Esophagus muscularis mucosa (tissue), 4 donors: ENCODE measurements at places on chromosomes 2 and 18.

- no peak for DNase-seq
Observed at GRCh38 chr18:74271635-74272034, 20.1 kb downstream of the CYB5A start.

DNA sequence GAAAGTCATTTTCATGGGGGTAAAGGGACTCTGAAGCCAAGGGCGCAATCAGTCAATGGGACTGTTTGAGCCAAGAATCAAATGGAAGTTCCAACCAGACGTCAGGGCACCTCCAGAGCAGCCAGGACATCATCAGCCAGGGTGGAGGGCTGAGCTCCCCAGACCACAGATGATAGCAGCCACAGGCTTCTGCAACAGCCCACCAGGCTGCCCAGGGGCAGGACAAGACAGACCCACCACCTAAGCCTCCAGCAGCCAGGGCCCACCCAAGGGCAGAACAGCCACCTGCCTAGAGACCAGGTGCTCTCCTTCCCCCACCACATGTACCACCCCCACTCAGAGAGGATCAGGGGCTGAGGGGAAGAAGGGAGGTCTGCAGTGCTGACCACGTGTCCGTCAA, 53.8 kb upstream of the SLC66A3 start:
- DNase-seq = peak; percentile 70

DNA sequence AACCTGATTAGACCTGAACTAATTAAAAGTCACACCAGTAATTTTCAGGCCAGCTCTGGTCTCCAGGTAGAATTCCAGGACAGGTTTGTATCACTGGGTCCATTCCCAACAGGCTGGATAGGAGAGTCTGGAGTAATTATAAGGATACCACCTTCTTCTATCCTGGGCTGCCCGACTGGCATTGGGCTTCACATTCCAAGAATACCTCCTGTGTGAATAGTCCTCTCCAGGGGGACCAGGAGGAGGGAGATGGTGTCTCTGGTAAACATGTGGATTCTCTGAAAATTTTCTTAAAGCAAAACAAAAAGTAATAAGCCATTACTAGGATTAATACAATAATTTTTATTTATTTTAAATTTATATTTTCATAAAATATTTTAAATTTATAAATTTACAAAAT, 17.3 kb downstream of the DUSP11 start:
- no peak for DNase-seq

- DNase-seq = no peak
Observed at GRCh38 chr2:162082681-162083080, 8.7 kb upstream of the DPP4 start.

GRCh38 chr2:9440058-9440727, 16.7 kb downstream of the CPSF3 start:
- DNase-seq = no peak

DNA sequence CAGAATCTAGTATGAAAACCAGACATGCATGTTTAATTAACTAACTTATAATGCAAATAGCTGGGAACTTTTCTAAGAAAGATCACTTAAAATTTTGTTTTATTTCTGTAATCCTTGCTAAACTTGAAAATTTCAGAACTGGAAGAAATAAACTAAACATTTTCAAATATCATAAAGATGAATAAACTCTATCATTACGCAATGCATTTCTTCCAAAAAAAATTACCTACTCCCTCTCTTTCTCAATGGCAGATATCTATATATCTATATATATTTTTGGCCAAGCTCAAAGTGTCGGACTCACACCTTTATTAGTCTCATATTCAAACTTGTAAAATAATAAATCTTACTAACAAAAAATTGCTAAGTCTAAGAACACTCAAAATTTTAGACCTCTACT, 158.1 kb downstream of the SLC39A10 start:
- DNase-seq = no peak

DNA sequence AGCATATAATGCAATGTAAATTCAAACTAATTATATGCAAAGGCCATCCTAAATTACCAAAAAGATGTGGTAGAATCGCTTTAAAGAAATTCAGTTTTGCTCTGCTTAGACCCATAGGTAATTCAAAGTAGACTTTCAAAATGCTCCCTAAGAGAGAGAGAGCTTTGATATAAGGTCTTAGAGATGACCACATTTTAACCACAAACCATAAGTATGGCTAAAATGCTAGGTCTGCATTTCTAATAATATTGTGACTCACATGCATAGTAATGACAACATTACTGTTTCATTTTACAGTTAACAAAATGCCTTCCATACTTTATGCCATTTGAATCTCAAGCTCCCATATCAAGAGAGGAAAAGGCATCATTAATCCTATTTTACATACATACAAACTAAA, 144.5 kb downstream of the RAD51AP2 start:
- no peak for DNase-seq

- DNase-seq = no peak
Observed at GRCh38 chr2:11242542-11243174, 87.4 kb downstream of the SLC66A3 start.

DNA sequence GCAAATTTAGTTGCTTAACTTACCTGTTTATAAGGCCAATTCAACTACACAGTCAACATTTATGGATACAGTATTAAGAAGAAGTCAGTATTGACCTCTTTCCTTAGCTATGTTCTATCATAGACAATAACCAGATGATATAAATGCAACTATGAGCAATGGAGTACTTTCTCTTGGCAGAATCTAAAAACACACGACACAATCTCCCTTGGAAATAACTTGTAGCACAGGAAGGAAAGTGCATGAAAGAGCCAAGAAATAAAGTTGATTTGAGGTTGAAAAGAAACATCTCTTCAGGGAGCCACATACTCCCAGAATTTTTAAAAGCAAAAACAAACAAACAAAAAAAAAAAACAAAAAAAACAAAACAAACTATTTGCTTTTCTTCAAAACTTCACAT, 145.0 kb downstream of the EVA1A start:
- no peak for DNase-seq

GRCh38 chr2:113876503-113877387, 13.1 kb upstream of the ACTR3 start:
- DNase-seq = no peak

DNA sequence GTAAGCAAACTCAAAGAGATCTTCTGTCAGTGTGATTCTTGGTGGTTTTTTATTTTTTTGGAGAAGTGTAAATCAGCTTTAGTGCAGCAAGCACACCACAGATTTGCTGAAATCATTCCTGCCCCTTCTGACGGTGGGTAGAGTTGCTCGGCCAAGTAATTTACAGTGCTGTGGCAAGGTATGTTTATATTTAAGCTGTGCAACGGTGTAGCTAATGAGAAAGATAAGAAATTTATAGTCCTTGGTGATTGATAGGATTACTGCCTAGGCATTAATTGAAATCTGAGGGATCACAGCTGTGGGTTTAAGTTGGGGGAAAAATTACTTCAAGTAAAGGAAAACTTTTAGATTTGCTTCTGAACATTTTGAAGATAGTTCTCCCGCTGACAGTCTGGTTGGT, 286.6 kb downstream of the AGAP1 start:
- no peak for DNase-seq

- no peak for DNase-seq
Observed at GRCh38 chr2:42796427-42797248, 4.3 kb upstream of the HAAO start.

DNA sequence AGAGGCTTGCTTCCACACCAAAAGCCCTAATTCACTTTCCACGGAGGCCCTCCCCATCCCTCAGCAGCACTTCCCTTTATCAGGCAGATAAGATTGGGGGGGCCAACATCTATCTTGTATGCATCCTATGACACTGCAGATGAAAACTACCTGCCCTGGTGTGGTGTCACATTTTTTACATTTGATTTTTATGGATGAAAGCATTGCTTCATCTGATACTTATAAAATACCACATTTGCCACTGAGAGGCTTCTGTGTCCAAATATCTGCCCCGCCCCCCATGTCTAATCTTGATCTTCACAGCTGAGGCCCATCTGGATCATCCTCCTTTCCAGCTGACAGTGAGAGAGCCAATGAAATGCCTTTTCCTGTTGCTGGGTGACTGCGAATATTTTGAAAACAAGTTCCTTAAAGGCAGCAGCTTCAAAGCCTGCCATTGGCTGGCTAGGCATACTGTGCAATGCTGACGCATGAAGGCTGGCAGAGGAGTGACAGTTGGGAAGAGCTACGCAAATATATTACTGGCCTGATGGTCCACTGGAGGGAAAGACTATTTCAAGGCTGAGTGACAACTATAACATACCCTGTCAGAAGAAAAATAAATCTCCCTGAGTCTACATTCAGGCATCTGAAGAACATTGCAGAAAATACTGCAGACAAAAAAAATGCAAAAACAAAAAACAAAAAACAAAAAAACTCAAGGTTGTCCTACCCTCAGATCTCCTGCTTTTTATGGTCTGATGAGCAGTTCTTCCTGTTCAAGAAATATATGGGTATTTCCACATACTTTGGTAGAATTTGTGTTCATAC, 318.7 kb downstream of the PDE11A start:
- DNase-seq = peak; percentile 93

DNA sequence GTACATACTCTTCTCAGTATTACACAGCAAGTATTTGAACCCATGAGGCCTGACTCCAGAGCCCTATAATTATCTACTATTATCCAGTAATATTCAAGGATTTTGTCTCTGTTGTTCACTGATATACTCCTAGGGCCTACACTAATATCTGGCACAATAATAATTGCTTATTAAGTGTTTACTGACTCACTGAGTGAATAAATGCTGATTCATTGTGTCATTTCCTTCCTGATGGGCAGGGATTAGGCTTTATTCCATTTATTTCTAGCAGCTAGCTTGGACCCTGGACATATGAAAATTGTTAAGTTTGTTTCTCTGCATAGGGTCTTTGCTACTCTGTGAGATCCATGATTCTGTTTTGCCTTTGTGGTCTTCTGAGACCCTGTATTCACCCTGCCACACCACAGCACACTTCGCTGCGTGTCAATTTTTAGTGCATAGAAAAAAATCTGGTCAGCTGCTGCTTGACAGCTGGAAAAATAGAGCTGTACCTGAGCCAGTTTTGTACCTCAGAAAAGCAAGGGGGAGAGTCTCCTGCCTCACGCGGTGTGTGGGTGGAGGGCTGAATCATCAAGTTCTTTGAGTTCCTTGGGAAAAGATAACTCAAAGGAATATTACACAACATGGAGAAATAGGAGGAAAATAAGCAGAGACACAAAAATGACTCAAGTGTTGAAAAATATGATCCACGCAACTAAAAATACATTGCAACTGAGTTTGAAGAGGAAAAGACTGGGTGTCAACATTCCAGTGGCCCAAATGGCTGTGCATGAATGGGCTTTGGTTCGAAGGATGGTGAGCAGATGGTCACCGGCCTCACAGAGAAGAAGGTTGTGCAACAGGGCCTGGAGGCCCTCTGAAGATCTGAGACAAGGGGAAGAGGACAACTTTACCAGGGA, 18.9 kb upstream of the DPP4 start:
- DNase-seq = peak; percentile 78
